ENCODE measurements at places on chromosomes 16 and 17.

GRCh38 chr16:68289621-68290329 is 21.0 kb downstream of the SLC7A6OS start:
- no peak for DNase-seq

DNA sequence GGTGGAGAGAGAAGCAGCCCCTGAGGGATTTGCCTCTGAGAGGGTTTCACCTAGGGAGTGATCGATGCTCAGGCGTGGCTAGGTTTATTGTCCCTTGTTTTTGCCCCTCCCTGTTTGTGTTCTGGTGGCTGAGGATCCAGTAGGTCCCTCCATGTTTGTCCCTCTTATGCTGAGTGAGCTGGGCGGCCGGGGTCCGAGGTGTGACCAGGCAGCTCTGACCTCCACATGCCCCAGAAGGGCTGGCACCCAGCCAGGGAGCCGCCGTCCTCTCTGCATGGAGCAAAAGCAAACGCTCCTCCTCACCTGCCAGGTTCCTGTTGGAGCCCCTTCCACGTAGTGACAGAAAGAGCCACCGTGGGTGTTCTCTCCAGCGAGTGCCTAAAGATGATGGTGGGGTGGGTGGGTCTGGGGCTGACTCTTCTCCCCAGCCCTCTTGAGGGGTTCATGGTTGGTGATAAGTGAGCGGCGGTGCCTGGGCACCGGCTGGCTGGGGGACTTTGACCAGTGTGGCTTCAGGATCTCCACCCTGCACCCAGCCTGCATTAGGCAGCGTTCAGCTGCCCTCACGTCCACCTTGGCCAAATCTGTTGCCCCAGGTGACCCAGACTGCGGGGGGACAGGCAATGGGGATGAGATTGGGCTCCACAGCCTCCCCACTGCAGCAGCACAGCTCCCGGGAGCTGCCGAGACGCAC is 14.1 kb upstream of the NUDT16L1 start:
- DNase-seq: no peak

DNA sequence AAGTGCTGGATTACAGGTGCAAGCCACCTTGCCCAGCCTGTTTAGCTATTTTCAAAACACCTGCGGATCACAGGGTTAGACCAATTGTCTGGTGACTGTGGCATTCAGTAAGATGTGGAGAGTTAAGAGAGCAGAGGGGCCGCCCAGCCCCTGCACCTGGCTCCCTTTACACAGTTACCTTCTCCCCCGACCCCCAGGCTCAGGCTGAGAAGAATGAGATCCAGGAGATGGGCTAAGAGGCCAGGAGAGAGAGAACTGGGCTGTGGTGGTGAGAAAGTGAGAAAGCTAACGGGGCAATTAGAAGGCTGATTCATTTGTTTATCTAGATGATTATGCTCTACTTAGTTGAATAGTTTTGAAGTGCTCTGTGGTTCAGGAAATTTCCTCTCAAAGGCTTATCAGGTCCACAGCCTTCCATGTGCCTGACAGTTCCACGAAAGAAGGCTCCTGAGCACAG is 67.8 kb upstream of the AXIN2 start:
- peak; percentile 14 for DNase-seq

- peak; percentile 63 for DNase-seq
Observed at GRCh38 chr17:78529871-78530670, 47.1 kb downstream of the DNAH17 start.

GRCh38 chr16:28986046-28986445 is 1.2 kb downstream of the LAT start:
- no peak for DNase-seq

- no peak for DNase-seq
Observed at GRCh38 chr17:1518410-1518809, 2.0 kb upstream of the INPP5K start.

- no peak for DNase-seq
Observed at GRCh38 chr16:29674188-29674587, 4.8 kb upstream of the QPRT start.

GRCh38 chr17:60284709-60285108 is 107.2 kb downstream of the USP32 start:
- no peak for DNase-seq

GRCh38 chr17:8887834-8888703 is 20.6 kb upstream of the PIK3R6 start:
- DNase-seq: no peak

DNA sequence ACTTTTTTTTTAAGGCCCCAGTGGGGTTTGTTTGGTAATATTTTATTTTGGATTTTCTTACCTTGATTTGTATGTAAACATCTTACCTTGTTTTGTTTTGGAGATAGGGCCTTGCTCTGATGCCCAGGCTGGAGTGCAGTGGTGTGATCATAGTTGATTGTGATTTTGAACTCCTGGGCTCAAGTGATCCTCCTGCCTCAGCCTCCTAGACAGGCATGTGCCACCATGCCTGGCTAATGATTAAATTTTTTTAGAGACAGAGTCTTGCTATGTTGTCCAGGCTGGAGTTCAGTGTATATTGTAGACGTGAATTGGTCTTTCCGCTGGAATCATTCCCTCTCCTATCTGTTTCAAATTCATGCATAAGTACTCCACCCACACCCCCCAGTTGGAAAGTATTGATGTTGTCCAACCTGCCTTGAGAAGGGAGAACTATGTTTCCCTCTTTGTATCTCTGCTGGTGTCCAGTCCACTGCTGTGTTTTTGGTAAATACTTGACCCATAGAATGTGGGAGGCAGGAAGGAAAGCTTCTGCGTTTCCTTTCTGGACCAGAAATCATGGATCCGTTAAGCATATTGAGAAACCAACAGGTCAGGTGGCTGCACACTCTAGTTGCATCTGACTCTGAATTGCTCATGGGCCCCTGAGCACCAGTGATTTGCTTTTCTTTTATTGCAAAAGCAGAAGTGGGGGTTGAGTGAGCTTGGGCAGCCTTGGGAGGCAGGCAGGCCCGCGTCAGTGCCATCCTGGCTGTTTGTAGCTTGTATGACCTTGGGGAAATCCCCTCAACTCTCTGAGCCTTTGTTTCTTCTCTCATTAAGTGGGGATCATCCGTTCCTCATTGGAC is 25.0 kb downstream of the RMI2 start:
- DNase-seq: no peak

DNA sequence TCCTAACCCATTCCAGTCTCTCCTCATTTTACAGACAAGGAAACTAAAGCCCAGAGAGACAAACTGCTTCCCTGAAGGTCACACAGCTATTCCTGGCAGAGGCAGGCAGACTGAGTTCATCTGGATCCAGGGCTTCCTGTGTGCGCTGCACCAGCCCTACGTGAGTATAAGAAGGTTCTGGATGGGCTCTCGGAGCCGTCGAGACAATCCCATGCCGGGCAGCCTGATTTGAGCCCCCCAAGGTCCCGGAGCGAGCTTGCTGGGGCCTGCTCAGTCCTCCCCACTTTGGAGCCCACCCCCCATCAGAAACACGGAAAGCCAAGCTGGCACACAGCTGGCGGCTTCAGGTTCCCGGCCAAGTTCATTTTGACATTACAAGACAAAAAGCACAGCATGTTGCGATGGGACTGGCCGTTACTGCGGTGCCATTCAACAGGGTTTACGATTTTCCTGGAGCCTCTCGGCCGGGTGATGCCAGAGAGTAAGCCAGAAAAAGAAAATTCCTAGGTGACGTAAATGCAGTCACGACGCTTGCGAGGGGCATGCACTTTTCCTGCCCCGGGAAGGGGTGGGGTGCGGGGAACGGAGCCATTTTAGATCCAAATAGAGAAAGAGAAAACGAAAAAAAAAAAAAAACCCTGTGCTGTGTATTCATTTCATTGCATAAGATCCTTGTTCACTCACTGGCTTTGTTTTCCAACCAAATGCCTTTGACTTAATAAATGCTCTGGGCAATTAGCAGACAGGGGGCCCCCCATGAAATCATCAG is 167.1 kb upstream of the FOXF1 start:
- DNase-seq: no peak

DNA sequence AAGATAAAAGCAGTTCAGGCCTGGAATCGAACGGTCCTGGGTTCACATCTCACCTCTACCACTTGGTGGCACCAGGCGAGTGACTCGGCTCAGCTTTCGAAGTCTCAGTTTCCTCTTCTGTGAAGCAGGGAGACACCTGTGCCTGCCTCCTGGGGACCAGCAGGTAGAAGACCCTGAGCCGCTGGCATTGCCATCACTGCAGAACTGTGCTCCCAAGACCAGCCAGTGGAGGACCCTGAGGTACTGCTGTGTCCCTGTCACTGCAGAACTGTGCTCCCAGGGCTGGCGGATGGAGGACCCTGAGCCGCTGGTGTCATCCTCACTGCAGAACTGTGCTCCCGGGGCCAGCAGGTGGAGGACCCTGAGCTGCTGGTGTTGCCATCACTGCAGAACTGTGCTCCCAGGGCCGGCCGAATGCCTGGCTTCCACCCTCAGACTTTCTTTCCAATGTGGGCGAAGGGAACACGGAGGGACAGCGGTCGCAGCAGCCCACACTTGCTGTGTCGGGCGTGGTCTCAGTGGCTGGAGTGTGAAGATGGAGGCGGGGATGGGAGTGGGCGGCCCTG is 8.7 kb upstream of the SLC7A5 start:
- DNase-seq: peak; percentile 9

GRCh38 chr17:61456061-61456681 is 3.9 kb downstream of the TBX4 start:
- no peak for DNase-seq

DNA sequence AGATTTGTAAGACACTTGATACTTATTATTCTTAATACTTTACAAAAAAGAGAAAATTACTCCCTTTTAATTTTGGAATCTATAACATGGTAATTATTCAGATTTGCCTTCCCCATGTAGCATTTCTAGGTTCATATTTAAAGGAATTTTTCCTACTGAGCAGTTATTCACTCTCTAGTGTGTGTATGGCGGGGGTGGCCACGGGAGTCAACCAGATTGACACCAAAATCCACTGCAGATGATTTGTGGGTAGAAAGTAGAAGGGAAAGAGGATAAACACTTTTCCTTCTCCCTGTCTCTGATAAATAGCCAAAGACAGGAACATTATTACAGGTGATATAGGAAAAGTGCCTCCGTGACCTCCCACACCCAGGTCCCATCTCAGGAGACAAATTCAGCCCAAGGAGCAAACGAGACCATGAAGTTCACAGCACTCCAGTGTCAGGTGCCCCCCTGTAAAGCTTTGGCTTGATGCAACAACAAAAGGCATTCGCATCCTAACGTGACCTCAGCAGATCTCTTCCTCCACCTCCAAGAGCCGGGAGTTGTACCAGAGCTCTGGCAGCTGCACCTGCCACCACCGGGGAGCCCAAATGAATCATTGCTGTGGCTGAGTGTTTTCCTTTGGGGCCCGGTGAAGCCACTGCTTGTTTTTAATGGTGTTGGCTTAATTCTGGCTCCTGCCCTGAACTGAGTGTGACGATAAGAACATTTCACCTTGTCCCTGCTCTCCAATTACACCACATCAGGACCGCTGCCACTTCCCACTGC is 92.7 kb upstream of the NOL11 start:
- peak; percentile 55 for DNase-seq

- no peak for DNase-seq
Observed at GRCh38 chr16:49835161-49835777, 20.6 kb downstream of the ZNF423 start.

- DNase-seq: no peak
Observed at GRCh38 chr17:58232707-58233156, 5.7 kb upstream of the LPO start.

DNA sequence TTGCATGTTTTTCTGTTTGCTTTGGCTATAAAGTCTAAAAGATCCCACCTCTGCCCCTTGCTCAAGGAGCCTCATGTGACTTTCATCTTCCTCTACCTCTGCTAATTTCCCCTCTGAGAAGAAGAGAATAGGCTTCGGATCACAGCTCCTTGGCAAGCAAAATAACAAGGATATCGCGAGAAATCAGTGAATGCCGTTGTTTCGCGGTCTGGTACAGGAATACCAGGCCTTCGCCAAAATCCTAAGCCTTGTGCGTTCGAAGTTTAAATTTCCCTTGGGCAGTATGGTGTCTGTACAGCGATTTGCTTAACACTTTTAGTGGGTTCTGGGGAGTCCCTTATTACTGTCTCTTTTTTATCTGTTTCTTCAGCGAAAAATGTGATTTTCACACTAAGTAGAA is 142.3 kb downstream of the IRF8 start:
- no peak for DNase-seq

DNA sequence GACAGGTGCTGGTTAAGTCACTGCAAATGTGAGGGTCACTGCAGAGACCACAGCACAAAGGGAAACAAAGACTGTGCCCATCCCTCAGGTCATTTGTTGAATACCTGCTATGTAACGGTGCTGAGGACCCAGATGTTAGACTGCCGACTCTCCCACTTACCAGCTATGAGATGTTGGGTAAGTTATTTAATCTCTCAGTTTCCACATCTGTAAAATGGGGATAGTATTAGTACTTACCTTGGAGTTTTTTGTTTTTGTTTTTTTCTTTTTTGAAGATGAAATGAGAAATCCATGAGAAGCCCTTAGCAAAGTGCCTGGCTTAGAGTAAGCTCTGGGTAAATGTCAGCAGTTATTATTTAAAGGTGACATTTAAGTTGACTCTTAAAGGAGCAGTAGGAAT is 50.5 kb upstream of the PMFBP1 start:
- no peak for DNase-seq

DNA sequence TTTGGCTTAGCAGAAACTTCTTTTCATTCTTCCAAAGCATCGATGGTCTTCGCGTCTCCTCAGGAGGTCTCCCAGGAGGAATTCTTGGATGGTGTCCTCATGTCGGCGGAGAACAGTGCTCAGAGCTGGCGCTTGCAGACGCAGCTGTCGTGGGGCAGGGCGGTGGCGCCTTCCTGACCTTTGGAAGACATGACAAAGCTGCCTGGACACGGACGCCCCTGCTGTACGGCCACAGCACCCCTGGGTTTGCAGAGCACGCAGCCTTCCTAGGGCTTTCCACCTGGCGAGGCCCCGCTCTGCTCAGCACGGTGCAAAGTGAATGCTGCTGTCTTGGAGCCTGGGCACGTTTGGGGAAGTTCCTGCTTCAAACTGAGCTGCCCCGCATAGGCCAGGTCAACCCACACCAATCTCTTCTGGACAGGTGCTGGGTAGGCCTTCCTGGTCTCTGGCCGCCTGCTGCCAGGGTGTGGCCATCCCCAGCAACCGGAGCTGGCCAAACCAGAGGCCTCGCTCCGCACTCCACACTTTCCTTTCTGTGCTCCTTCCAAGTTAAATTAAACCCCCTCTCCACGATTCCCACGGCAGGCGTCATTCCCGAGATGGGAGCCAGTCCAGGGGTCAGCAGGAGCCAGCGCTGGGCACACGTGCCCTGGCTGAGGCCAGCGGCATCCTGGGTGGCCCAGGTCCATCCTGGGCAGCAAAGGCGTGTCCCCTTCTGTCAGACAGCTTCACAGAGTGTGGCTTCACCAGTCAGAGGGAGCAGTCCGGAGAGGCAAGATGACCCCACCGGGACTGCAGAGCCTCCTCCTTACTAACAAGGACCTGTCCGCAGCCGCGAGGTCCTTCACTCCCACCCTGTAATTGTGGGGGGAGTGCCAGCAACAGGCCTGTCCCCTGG is 15.0 kb upstream of the KREMEN2 start:
- DNase-seq: no peak

All from NCI-H1417 (cell line).